ENCODE measurements at places on chromosomes 6 and 20.
A peak's percentile ranks its signal among the peaks of the same experiment; 100 is the strongest.

DNA sequence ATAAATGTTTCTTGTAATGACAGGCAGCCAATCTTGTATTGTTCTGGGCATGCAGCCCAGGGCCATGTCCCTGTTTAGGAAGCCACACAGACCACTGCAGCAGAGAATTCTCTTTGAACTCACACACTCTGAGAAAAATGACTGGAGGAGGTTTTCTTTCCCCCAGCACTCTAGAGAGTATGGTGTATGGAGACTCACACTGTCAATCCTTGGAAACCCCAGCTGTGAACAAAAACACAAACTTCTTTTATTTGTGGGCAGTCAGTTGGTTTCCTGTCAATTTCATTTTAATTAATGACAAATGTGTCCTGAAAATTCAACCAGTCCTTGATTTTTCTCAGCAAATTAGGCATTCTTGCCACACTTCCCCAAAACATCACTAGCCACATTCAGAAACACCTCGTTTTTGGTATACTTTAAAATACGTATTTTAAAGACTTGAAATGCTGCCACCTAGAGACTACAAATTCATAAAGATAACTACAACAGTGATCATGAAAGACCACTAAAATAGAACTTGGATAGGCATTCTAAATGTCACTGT, 52.9 kb upstream of the UFL1 start:
- no peak for DNase-seq

GRCh38 chr6:2109796-2110195, 135.6 kb downstream of the GMDS start:
- peak; percentile 43 for DNase-seq

DNA sequence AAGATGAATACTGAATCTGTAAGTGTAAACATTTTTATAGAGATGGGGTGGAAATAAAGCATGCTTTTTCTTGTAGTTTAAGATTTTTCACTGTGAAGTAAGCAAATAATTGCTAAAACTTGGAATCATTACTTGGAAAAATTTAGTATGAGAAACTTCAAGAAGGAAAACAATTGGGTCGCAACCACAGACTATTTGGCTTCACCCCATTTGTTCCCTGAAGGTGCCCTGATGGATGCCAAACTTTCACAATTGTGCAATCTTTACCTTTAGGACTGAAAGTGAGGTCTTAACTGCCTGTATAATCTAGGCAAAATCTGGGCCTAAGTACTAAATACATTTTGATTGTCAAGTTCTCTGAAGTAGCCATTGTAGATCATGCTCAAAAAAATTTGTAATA, 330.1 kb downstream of the HDGFL1 start:
- no peak for DNase-seq

DNA sequence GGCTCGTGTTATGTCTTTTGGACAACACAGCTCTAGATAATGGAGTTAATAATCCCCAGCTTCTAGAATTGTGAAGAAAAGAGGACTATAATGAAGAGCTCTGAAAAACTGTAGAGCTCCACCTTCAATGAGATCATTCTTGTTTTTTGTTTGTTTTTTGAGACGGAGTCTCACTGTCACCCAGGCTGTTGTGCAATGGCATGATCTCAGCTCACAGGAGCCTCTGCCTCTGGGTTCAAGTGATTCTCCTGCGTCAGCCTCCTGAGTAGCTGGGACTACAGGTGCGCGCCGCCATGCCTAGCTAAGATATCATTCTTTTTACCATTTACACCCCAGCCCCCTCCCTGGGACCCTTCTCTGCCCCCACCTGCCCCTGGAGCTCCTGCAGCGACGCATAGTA, 36.6 kb downstream of the ERGIC3 start:
- DNase-seq = no peak

DNA sequence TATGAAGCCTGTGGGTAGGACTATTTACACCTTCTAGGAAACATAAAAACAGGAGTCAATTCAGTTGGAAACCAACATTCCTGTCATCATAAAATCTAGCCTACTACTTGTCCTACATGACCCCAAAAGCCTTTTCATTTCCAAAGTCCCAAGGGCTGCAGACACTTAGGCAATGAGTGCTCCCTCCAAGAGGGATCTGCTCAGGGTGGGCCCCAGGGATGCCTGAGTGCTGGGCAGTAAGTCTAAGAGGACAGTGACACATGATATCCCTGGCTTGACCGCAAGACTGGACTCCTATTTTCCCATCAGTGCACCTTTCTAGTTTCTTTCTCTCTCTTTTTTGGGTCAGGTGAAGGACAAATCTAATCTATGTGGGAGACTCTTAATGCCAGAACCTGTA, 1101.3 kb downstream of the GRIK2 start:
- DNase-seq = no peak

DNA sequence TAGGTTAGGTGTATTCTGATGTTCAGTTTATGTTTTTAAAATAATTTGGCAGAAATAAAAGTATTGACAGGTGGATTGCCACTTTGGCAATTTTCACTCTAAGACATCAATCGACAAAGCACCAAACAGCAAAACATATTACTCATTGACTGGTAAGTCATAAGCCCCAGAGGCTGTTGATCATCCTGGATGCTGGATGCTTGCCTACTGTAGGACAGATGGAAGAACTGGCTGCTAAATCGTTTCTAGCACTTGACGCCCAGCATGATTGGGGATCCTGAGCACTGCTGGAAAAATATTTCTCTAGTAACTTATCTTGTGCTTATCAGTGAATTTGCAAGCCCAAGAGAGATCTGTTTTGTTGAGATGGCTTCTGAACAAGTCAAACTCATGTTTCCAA, 1001.9 kb upstream of the FLRT3 start:
- peak; percentile 79 for DNase-seq

DNA sequence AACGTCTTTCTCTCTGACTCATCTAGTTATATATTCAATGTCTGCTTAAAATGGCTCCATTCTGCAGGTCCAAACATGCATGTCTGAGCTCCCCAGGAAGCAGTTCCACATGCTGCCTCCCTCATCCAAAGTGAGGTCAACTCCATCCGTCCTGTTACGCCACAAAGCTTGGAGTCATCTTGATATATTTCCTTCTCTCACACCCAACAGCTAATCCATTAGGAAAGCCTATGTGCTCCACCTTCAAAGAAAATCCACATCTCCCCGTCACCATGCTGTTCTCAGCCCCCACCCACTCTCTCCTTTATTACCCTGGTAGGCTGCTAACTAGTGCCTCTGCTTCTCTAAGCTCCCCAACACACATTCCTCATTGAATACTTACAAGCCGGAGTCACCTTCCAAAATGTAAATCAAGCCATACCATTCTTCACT, 130.2 kb upstream of the SYNDIG1 start:
- no peak for DNase-seq

DNA sequence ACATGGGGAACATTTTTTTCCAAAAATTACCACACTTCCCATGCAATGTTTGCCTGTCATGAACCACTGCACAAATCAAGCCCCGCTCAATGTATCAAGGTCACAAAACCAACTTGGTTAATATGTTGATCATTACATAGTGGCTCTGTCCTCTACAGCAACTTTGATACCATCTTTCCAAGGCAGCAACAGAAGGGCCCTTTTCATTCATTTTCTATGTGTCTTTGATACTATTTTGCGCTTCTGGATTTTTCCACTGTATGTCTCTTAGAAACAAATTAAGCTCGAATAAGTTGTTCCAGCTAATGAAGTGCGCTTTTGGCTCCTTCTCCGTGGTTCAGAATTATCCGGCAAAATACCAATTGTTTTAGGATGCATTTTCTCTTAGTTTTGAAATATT, 1.5 kb downstream of the ZHX3 start:
- DNase-seq = no peak

- DNase-seq = no peak
Observed at GRCh38 chr6:116003668-116004067, 57.0 kb downstream of the FRK start.

GRCh38 chr6:2826131-2826530, 15.5 kb downstream of the SERPINB1 start:
- DNase-seq = no peak
